ENCODE measurements at places on chromosomes 1 and 21.

GRCh38 chr1:40267767-40268187 lies 9.7 kb downstream of the ZMPSTE24 start:
- peak; percentile 95 for DNase-seq

GRCh38 chr1:23282957-23283356 lies 61.1 kb downstream of the HNRNPR start:
- DNase-seq: peak; percentile 80

DNA sequence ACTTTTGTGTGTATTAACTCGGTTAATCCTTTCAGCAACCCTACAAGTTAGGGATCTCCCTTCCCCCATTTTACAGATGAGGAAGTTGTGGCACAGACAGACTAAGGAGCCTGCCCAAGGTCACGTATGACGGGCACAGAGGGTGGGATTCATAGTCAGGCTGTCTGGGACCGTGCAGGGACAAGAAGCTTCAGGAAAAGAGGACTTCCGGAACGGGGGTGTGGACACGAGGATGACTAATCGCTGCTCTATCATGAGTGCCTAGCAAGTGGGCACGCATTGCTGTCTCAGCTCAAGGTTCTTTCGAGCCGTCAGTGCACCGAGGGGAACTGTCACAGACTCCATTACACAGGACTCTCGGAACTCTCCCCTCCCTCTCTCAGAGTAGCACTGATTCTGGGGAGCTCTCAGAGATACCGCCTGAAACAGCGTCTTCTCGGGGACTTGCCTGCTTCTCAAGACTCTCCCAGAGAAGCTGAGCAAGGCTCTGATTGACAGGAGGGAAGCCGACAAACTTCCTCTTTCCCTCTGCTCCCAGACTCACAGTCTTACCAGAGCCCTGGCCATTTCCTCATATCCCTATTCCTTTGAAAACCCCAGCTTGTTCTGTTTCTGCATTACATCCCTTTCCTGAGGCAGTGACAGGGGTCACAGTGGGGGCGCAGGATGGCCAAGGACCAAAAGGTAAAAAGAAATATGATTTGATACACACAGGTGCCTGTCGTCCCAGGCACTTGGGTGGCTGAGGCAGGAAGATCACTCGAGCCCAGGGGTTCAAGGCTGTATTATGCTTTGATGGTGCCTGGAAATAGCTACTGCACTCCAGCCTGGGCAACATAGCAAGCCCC lies 14.4 kb downstream of the FHAD1 start:
- DNase-seq: no peak

DNA sequence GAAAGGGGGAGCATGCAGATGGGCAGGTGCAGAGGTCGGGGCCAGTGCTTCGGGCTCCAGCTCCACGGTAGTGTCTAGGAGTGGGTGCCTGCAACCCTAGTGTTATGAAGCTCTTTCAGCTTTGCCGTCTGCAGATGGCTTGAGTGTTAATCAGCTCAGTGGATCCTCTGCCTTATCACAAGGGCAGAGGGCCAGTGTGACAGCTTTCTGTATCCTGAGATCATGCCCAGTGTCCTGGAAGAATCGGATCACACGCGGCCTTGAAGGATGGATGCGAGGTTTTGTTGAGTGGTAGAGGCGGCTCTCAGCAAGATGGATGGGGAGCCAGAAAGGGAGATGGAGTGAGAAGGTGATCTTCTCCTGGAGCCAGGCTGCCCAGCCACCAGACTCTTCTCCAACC lies 25.5 kb upstream of the C1orf146 start:
- DNase-seq: no peak

DNA sequence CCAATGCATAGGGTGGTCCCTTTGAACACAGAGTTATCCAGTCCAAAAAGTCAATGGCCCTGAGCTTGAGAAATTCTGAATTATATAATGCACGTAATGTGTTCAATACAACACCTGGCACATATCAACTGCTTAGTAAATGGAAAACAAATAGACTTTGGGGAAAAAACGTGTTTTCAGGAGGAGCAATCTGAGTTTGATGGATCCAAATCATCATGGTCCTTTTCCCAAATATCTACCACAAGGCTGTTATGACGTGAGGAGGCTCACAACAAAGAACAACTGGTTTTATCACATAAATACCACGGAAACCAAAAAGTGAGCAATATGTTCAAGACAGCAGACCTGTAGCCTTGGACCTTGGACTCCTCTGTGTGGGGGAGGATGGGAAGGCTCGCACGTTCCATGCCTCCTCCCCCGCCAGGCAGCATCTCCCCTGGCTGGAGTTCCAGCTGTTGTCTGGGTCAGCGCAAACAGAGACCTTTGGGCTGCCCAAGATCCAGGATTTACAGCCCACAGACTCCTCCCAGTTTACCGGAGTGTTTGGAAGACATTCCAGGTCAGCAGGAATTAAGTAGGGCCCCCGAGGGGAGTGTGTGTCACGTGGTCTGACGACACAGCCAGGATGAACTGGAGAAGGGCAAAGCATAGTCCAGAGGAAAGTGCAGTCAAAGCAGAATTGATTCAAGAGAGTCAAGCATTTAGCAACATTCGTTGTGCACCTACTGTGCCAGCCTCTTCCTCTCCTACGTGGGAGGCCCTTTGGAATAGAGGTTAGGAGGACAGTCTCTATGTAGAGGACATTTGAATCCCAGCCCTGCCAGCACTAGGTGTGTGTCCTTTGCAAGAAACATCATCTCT lies 32.2 kb upstream of the MED18 start:
- DNase-seq: no peak

DNA sequence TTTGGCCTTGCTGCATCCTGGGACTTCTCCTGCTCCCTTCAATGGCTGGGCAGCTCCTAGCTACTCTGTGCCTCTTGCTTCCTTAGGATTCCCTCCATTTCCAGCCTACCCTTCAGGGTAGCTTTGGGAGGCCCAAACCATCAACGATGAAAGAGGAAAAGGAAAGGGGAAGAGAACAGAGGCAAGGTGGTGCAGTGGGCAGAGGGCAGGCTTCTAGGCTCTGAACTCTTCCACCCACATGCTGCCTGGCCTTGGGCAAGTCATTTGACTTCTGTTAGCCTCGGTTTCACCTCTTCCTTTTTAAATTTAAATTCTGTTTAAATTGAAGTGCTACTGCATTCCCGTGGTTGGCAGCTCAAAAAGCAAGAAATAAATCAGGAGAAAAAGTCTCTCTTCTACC lies 5.7 kb upstream of the PPM1J start:
- DNase-seq: no peak

- no peak for DNase-seq
Measured at GRCh38 chr1:51663105-51663504, 46.2 kb downstream of the OSBPL9 start.

GRCh38 chr1:10909697-10910680 lies 102.5 kb upstream of the TARDBP start:
- DNase-seq: no peak

DNA sequence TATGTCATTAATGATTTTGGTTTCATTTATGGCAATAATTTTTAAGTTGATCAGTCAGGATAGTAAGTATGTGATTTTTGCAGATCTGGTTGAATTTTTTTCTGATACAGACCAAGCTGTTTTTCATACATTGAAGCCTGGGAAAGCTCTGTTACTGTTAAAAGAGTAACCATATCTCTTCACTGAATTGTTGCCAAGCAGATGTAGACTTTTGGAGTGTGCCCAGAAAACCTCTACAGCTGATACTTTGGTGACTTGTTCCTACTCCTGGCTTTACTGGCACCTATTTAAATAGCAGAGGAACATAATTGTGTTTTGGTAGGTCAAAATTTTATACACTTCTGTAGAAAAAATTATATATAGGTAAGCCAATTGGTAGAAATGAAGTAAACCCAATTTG lies 49.4 kb downstream of the NFIA start:
- DNase-seq: no peak

GRCh38 chr1:247840818-247841217 lies 878 bp downstream of the OR11L1 start:
- DNase-seq: no peak

GRCh38 chr1:48007047-48007446 lies 9.9 kb upstream of the TRABD2B start:
- no peak for DNase-seq

GRCh38 chr1:208551633-208552320 lies 307.6 kb upstream of the PLXNA2 start:
- DNase-seq: no peak

- DNase-seq: peak; percentile 1
Measured at GRCh38 chr21:44485254-44485793, 30.0 kb downstream of the LRRC3 start.

GRCh38 chr1:203888807-203889251 lies 27.4 kb downstream of the SNRPE start:
- DNase-seq: peak; percentile 32

GRCh38 chr1:56688522-56689026 lies 43.5 kb downstream of the PRKAA2 start:
- no peak for DNase-seq

- DNase-seq: no peak
Measured at GRCh38 chr1:119631433-119632102, 16.5 kb downstream of the ZNF697 start.

GRCh38 chr1:37478890-37479254 lies 4.5 kb downstream of the ZC3H12A start:
- no peak for DNase-seq

DNA sequence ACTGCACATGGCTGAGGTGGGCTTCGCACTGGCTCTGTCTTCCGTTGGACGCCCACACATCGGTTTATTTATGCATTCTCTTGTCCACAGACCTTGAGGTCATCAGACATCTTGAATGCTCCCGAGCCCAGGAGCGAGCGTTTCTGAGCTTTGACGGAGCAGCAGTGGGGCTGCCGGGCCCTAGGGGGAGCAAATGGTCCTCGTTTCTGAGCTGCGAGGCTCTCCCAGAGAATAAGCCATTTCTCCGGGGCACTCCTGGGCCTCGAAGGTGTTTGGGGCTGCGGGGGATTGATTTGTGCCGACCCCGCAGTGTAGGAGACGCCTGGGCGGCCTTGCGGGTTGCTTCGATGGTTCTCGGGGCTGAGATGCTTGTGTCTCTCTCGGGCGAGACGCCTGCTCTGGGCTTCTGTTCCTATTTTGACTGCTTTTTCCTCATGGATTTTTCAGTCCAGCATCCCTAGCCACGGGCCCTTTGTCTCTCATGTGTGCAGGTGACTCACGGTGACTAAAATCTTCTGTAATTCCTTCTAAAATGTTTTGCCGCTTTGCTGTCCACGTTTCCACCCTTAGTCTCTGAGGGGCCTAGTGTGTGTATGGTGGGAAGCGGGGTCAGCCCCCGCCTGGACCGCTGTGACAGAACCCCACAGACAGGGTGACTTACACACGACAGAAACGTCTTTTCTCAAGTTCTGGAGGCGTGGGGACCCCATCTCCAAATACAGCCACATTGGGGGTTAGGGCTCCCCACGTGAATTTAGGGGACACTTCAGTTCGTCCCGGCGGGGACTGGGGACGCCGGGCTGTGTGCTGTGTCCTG lies 62.1 kb downstream of the FAAP20 start:
- no peak for DNase-seq

DNA sequence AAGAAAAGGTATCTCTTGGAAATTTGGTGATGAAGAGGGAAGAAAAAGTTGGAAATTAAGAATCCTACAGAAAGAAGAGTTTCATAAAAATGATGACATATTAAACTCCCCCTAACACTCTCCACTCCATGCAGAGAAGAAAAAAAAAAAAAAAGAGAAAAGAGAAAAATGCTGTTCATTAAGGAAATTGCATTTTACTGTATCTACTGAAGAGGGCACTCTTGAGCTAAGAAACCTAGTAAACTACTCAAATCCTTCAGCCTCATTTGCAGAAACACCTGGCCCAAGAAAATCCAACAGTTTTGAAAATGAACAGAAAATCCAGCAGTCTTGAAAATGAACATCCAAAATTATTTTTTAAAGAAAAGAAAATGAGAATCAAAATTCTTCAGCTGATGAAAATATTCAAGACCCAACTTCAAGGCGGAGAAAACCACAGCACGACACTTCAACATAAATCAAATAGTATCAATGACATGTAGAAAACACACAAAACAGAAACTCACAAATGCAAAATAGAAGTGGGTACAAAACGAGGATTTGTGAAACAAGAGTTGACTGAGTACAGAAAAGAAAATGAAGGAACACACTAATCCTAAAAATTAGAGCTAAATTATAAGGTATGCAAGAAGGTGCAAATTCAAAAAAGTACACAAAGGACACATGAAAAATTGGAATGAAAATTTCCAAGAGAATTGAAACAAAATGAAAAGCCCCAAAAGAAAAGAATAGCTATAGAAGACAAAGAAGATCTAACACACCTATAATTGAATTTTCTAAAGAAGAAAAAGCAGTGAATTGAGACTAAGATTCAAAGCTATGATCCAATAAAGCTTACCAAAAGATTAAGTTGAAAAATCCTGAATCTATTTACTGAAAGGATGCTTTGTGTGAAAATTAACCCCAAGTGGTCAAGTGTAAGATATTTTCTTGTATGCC lies 73.2 kb upstream of the DNAJC6 start:
- DNase-seq: no peak
